Hypothalamus (tissue), 51 donors: ENCODE measurements at places on chromosomes 1 and 21.

GRCh38 chr1:210588946-210589345, 260.2 kb downstream of the HHAT start:
- DNase-seq = no peak

GRCh38 chr1:218299416-218299815, 14.3 kb downstream of the RRP15 start:
- no peak for DNase-seq

DNA sequence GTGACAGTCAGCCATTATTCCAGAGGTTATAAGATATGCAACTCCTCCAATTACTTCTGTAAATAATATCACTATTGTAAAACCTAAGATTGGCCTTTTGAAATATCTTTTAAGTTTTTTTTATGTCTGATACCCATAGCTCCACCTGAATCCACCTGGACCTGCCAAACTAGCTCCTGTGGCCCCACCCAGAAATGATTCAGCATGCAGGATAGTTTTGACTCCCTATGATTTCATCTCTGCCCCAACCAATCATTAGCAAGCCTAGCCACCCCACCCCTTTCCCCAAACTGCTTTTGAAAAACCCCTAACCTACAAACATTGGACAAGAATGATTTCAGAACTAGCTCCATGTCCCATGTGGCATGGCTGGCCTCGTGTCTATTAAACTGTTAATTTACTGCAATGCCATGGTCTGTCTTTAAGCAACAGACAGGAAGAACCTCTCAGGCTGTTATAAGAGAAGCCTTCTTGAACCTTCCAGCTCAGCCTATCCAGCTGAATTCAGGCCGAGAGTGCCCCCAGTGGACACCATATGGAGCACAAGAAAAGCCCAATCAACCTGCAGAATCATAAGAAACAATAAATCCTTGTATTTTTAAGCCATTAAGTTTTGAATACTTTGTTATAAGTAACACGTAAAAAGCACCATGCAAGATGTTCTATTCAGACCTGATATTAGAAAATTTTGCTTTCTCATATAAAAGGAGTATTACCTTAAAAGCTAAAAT, 263.0 kb upstream of the ZRANB2 start:
- no peak for DNase-seq

- DNase-seq = peak; percentile 85
Observed at GRCh38 chr21:37208056-37208721, 58.9 kb downstream of the VPS26C start.

DNA sequence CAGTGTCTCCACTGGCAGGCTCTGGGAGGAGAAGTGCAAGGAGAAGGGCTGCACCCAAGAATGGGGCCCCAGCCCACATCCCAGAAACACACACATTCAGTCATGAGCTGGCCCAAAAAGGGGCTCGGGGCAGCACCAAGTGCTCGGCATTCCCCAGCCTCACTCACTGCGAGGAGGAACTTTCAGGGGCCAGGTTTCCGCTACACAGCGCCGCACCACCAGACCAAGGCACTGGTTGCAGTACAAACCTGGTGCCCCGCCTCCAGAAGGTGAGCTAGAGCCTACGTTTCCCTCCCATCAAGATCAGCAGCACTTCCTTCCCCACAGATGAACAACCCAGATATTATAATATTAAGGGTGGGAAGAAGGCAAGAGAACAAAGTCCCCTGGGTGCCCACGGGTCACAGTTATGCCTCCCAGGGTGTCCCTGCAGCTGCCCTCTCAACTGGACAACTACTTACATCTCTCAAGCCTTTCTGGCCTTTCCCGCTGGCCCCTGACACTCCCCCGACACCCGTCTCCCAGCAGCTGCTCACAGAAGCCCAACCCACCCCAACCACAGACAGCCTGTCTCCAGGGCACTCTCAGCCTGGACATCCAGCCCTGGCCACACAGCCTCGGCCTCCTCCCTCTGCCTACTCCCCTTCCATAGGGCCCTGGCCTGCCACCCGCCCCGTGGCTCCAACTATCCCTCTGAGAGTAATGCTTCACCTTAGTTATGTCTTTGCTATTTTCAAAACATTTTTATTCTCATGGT, 3.8 kb downstream of the PBXIP1 start:
- no peak for DNase-seq

- DNase-seq = no peak
Observed at GRCh38 chr21:32325706-32326105, 27.1 kb downstream of the MRAP start.
